ENCODE measurements at places on chromosomes 7 and 10.

DNA sequence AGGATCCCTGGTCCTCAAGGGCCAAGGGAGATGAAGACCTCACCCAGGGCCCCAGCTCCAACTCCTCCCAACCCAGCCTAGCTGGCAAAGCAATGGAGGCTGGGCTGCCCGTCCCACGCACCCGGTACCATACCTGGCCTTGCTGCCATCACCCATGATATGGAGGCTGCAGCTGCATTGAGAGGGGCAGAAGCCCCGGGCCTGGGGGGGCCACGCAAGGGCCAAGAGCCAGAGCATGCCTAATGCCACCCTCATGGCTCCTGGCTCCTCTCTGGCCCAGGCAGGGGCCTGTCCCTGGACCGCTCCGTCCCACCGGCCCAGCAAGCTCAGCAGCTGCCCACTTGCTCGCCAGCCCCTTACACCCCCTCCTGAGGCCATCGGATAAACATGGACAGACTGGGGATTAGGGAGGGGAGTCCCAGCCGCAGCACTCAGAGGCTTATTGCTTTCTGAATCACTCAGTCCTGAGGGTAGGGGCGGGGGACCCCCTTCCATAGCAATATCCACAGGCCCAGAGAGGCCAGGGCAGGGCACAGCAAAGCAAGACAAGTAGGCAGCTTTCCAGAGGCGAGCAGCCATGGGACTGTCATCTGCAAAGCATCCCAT is at the start of gene LRIT1:
TSS of gene LRIT1 (minus strand) at position 362 of the 606 bp plus-strand sequence. CDS start at position 255, 107 bp downstream.
- no peak for DNase-seq

GRCh38 chr7:138460176-138460648 is at the start of gene TRIM24:
TRIM24 (plus strand) TSS chr7:138460259; CDS start chr7:138460549, 290 bp downstream.
- DNase-seq = no peak

- DNase-seq = no peak
These were observed 57.9 kb upstream of the ITGB1 start for GRCh38 chr10:33015761-33016547.

GRCh38 chr10:19658131-19658530 is 158.1 kb upstream of the PLXDC2 start:
- DNase-seq = no peak

- no peak for DNase-seq
These were observed 90.3 kb downstream of the MKX start for GRCh38 chr10:27655296-27655695.

Data from hematopoietic multipotent progenitor cell treated with erythropoietin and hydrocortisone succinate and interleukin-3 and kit ligand, for 6 days (in vitro differentiated cells).